CD4-positive, CD25-positive, alpha-beta regulatory T cell (primary cell): ENCODE measurements at places on chromosomes 2 and 18.
A peak's percentile ranks its signal among the peaks of the same experiment; 100 is the strongest.

DNA sequence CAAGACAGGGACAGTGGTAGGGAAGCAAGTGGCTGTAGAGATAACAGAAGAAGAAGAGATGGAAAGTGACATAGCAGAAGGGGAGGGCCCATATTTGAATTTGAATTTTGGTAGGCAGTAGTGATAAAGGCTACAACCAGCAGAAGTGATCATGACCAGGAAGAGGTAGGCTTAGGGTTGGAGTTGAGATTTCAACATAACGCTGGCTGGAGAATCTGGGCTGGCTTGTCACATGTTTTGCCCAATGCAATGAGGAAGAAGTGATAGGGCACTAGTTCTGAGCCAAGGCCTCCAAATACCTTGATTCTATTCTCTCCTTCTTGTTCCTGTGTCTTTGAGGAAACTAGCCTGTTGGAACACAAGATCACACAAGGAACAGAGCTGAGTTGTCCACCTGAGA lies 69.4 kb downstream of the SCG2 start:
- H3K36me3 ChIP-seq: no peaks in the 10 kb centered on the region
- no peaks in the 10 kb centered on the region for H3K4me1 ChIP-seq
- no peaks in the 10 kb centered on the region for H3K27me3 ChIP-seq
- H3K4me3 ChIP-seq: no peak overlapping the region
- H3K27ac ChIP-seq: no peak overlapping the region

- no peak overlapping the region for H3K27ac ChIP-seq
- H3K4me1 ChIP-seq: peaks cover 22% of the 10 kb centered on the region
- H3K36me3 ChIP-seq: no peaks in the 10 kb centered on the region
- DNase-seq: no peak
- H3K27me3 ChIP-seq: peaks cover 2% of the 10 kb centered on the region
Measured at GRCh38 chr18:45777393-45777792, 48.1 kb upstream of the SIGLEC15 start.

- peaks cover 3% of the 10 kb centered on the region for H3K4me1 ChIP-seq
- H3K27me3 ChIP-seq: no peaks in the 10 kb centered on the region
- H3K4me3 ChIP-seq: no peak overlapping the region
- no peaks in the 10 kb centered on the region for H3K36me3 ChIP-seq
- H3K27ac ChIP-seq: no peak overlapping the region
Measured at GRCh38 chr2:205543937-205544702, 138.2 kb upstream of the NRP2 start.

- H3K4me1 ChIP-seq: no peaks in the 10 kb centered on the region
- no peak overlapping the region for H3K4me3 ChIP-seq
- no peaks in the 10 kb centered on the region for H3K36me3 ChIP-seq
- H3K27ac ChIP-seq: no peak overlapping the region
- no peaks in the 10 kb centered on the region for H3K27me3 ChIP-seq
- no peak for DNase-seq
Measured at GRCh38 chr2:114118088-114118487, 228.2 kb downstream of the ACTR3 start.

DNA sequence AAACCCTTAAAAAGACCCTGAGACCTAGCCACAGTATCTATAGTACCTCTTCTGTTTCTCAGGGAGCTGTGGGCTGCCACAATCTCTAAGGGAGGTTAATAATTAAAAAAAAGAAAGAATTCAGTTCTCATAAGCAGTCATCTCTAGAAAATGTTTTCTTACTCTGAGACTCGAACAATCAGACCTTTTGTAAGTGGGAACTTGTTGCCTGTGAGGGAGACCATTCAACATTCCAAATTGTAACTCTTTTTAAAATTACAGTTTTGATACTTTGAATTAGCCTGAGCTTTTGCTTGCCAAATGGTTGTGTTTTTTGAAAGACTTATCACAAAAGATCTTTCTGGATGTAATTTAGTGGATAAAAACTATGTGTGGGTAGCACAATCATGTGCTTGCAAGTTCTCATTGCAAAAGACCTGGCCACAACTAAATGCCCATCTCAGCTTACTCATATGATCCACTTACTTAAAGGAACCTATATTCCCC lies 33.3 kb downstream of the IL1R2 start:
- DNase-seq: no peak
- H3K27ac ChIP-seq: no peak overlapping the region
- H3K27me3 ChIP-seq: no peaks in the 10 kb centered on the region
- no peak overlapping the region for H3K4me3 ChIP-seq

DNA sequence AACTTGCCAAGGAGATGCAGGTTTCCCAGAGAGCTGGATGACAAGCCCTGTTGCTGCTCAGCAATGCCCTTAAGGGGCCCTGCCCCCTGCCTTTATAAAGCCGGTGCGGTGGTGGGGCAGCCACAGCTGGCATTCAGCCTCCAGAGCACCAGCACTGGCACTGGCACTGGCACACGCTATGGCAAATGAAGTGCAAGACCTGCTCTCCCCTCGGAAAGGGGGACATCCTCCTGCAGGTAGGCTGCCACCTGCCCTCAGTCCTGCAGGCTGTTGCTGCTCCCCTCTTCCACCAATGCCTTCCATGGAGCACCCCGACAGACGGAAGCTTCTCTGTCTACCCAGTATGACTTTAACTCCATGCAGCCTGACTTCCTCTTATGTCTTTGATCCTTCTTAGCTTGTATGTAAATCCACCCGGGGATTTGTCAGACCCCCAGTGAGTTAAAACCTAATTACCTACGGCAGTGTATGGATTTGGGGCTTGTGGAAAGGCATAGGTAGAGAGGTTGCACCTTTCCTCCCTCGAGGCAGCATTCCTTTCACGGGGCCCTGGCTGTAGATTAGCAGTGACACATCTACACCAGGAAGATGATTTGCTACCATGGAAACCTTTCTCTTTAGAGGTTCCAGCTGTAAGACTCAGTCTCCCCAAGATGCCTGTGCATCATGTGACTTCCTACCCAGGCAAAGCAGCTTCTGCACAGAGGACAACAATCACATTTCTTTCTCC lies at the start of gene DAPL1:
Gene DAPL1 (plus strand): TSS at position 123 of the 730 bp plus-strand sequence. CDS start 56 bp downstream, at position 179.
- peaks cover 2% of the 10 kb centered on the region for H3K27me3 ChIP-seq
- no peak within 1 kb of the TSS for H3K4me3 ChIP-seq
- no peaks in the 10 kb centered on the region for H3K4me1 ChIP-seq
- no peak within 1 kb of the TSS for H3K27ac ChIP-seq
- H3K36me3 ChIP-seq: no peaks in the 10 kb centered on the region

GRCh38 chr18:55375930-55376329 lies 212.1 kb downstream of the TCF4 start:
- no peaks in the 10 kb centered on the region for H3K4me1 ChIP-seq
- no peak overlapping the region for H3K4me3 ChIP-seq
- no peaks in the 10 kb centered on the region for H3K36me3 ChIP-seq
- H3K27me3 ChIP-seq: no peaks in the 10 kb centered on the region

DNA sequence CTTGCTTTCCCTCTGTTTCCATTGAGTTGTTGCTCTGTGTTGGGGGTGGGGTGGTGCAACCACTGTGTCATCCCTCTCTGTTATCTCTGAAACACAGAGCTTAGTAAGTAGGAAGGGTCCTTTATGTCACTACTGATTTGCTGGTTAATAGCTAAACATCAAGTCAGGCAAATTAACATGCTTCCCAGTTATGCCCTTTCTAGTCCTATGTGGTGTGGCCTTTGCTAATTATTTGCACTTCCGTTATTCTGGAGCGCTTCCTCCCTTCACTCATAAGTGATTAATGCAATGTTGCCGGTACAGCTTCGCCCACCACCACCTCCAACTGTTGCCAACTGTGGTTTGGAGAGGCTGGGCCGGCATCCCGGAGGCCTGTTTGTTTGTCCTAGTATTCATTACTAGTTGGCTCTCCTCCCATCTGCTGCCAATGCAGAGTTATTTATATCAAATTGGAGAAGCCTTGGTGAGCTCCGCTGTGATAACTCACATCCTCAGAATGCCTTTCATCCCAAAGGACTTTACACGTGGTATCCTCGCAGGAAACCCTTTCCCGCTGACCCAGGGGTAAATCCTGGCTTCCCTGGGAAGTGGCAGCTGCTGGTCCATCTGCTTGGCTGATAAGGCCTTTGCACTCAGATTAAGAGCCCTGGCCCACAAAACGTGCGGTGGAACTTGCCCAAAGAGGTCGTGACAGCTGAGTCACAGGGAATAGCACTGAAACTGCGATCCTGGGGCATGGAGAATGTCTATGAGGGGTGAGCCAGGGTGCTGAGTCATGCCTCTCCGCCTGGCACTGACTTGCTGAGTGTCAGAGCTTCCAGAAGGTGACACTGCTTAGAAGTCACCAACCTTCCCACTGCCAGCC lies 72.0 kb upstream of the ZCCHC2 start:
- no peaks in the 10 kb centered on the region for H3K4me1 ChIP-seq
- H3K4me3 ChIP-seq: no peak overlapping the region
- no peak overlapping the region for H3K27ac ChIP-seq
- no peak for DNase-seq
- no peaks in the 10 kb centered on the region for H3K36me3 ChIP-seq

- H3K27me3 ChIP-seq: no peaks in the 10 kb centered on the region
- H3K27ac ChIP-seq: no peak overlapping the region
- no peak overlapping the region for H3K4me3 ChIP-seq
- no peaks in the 10 kb centered on the region for H3K4me1 ChIP-seq
- no peaks in the 10 kb centered on the region for H3K36me3 ChIP-seq
- no peak for DNase-seq
Measured at GRCh38 chr2:135212757-135213156, 160.7 kb downstream of the RAB3GAP1 start.

GRCh38 chr18:74063557-74063956 lies 84.1 kb downstream of the FBXO15 start:
- H3K27ac ChIP-seq: peak overlapping the region; percentile 8
- peak overlapping the region; percentile 42 for H3K4me3 ChIP-seq
- no peaks in the 10 kb centered on the region for H3K36me3 ChIP-seq
- DNase-seq: no peak
- no peaks in the 10 kb centered on the region for H3K27me3 ChIP-seq

GRCh38 chr2:165898381-165898780 lies 55.2 kb downstream of the TTC21B start:
- no peak for DNase-seq
- H3K27ac ChIP-seq: no peak overlapping the region
- no peaks in the 10 kb centered on the region for H3K27me3 ChIP-seq
- H3K36me3 ChIP-seq: peaks cover 66% of the 10 kb centered on the region
- H3K4me1 ChIP-seq: peaks cover 6% of the 10 kb centered on the region
